Stimulated activated CD4-positive, alpha-beta T cell treated with anti-CD3 and anti-CD28 coated beads, Interleukin-15, amount 100 ng/mL, for 1 hour (primary cell): ENCODE measurements at places on chromosomes 2 and 18.
A peak's percentile ranks its signal among the peaks of the same experiment; 100 is the strongest.

- no peak for DNase-seq
These were observed at the start of gene IRS1 for GRCh38 chr2:226799211-226799975. Gene IRS1, minus strand, starts transcription at chr2:226799820. Its CDS starts 1,082 bp downstream, at chr2:226798738.

- no peak for DNase-seq
These were observed 375.3 kb upstream of the KLHL29 start for GRCh38 chr2:23009545-23010149.

- no peak for DNase-seq
These were observed 317.6 kb downstream of the CTNNA2 start for GRCh38 chr2:79830501-79830900.

DNA sequence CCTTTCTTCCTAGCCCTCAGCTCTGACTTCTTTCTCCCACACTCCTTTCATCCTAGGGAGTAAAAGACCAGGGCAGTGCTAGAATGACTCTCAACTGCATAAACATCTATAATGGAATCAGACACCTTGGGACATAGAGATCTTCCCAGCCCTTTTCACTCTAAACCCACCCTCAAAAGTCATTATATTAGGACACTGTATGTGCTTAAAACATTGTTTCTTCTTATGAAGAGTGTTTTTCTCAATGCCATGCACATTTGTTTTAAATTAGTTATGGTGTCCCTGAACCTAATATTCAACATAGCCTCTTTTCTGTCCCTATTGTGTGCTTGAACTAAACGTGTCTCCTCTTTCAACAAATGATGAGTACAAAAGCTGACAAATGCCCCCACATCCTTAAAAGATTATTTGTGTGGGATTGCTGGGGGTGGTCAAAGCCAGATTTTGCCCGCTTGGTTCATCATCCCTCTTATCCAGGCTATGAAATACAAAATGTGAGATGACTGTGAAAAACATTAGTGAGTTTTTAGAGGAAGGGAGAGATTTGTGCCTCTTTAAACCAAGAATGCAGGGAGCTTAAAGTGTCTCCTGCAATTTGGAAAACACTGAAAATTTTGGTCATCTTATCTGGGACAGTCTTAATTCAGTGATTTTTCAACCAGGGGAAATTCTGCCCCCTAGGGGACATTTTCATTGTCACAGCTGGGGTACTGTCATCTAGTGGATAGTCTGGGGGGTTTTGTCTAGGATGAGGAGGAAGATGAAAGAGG, 29.0 kb downstream of the SERPINB5 start:
- DNase-seq = no peak

DNA sequence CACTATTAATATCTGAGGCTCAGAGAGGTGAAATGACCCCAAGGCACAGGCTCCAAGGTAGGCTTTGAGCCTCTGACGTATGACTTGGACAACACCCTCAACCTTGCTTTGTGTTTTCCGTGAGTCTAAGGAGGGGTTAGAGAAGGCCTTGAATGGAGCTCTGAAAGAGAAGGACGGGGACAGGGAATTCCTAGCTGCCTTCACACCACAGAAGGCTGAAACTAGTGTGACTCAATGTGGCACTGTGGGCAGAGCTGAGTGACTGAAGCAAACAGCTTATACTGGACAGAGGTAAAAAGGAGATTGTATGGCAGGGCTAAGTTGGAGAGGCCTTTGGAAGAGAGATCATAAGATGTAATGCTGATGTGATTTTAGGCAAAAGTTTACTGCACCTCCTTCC, 3.5 kb upstream of the NCK2 start:
- DNase-seq = no peak

DNA sequence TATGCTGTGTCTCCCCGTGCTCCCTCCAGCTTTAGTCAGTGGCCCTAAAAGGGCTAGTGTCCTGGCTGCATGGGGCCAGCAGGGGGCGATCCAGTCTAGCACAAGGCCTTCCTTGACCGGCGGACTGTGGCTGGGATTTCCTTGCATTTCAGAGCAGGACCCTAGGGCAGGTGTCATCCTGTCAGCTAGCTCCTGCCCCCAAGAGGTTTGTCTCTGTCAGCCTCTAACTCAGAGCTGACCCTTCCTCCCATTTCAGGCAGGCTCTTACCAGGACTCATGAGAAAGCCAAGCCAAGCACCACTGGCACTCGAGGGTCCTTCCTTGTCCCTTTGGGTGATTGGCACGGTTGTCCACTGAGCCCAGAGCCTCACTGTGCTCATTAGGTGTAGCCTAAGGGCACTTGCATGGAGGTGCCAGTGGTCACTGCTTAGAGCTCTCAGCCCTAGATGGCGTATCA, 140.3 kb downstream of the RPIA start:
- no peak for DNase-seq

DNA sequence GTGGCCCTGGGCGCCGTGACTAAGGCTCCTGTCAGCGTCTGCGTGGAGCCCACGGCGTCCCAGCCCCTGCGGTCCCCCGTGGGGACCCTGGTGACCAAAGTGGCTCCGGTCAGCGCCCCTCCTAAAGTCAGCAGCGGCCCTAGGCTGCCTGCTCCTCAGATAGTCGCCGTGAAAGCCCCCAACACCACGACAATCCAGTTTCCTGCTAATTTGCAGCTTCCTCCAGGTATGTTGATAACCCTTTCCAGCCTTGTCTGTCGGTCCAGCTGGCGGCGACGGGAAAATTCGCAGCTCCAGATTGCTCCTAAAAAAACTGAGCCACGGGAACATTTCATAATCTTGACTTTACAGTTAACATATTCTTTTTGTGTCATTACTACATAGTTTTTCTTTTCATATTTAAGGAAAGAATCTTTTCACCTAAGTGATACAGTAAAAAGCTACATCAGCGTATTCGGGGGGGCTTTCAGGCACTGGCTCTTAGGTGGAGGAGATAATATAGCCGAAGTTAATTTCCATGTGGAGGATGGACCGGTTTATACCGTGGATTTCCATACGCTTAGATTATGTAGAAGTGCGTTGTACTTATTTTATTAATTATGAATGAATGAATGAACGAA, 916 bp downstream of the TAF4B start:
- no peak for DNase-seq

GRCh38 chr2:229980431-229981184, 58.3 kb downstream of the FBXO36 start:
- DNase-seq = no peak

GRCh38 chr2:183123959-183124221, 353 bp upstream of the NUP35 start:
- no peak for DNase-seq

DNA sequence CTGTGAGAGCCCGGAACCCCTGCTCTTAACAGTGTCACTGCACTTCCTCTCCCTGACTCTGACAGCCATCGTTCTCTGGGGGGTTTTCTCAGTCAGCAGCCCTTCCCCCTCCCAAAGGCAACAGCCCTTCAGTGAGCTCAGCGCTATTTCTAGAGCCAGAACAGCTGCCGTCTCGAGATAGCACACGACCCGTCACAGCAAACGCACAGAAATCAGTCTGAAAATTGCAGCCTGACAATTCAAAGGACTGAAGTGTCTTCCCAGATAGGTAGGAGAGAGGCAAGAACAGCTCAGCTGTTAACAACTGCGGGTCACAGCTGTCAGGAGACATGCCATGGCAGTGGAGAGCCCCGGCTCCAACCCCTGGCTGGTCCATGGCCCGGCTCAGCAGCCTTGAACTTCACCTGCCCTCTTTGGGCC, 45.4 kb downstream of the ST8SIA5 start:
- no peak for DNase-seq

DNA sequence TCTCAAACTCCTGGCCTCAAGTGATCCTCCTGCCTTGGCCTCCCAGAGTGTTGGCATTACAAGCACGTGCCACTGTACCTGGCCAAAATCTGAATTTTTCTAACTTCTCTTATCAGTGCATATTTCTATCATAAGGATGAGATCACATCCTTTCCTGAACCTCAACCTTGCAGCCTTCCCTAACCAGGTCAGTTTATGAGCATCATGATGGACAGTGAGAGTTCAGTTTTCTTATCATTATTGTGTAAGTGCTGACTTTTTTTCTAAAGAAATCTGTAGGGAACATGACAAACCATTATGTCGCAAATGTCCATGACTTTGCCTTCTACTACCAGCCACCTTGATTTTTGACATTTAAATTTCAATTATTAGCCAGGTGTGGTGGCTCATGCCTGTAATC, 31.5 kb downstream of the MRPL33 start:
- no peak for DNase-seq

DNA sequence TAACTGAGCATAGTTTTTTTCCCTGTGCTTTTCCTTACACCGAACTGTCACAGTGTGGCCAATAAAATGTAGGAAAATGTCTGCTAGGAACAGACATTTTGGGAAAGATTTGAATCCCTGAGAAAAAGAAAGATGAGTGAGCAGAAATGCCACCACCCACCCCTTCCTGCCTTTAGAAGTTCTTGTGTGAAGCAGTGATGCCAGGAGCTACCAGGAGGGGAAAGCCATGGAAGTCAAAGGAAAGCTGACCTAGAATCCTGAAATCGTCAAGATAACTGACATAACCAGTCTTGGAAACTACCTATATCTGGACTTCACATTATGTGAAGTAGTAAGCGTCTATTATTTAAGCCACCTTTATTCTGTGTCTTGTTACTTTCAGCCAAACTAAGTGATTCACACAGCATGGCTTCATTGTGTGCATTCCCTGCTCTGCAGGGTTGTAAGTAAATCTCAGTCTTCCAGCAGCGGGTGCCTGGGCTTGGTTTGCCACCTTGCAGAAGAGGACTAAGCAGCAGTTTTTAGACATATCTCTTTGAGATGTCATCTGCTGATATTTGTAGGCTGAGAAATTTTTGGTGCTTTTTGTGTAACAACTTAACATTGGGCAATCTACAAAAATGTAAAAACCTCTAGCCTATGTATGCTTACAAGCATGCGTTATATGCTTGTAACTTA, 11.2 kb upstream of the SPRED2 start:
- no peak for DNase-seq

- DNase-seq = no peak
These were observed 254.0 kb upstream of the RBMS1 start for GRCh38 chr2:160747501-160748170.

GRCh38 chr2:24164416-24164973, 10.4 kb upstream of the FAM228A start:
- peak; percentile 11 for DNase-seq

DNA sequence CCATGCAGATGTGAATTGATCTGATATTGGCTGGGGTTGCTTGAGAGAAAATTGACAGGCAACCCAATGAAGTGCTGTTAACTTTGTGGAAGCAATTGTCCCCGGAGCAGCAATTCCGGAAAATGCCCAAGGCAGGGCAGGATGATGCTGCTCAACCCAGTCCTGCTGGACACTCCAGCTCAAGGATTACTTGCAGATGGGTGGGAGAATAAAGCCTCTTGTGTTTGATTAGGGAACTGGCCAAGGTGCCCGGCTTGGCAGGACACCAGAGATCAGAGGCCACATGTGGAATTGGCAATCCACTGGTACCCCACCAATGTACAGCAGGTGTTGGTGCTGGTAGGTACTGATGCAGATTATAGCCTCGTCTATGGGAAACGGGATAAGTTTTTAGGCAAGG, 12.3 kb upstream of the C2orf42 start:
- no peak for DNase-seq

DNA sequence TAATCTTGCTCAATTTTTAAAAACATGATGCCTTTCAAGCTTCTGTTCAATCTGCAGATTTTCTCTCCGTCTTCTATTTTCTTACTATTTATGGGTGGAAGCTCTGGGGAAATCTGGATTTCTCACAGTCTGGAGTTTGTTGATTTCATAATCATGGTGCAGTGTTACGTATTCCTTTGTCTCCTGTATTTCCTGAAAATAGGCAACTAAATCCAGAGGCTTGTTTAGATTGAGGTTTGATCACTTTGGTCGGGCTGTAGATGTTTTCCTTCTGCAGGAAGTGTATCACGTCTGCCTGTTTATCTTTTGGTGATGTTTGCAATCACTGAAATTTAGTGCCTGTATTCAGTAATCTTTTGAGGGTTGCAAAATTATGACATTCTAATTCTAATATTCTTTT, 487.7 kb downstream of the LRRTM4 start:
- DNase-seq = no peak

GRCh38 chr2:28165087-28165635, 227.5 kb upstream of the FOSL2 start:
- no peak for DNase-seq

DNA sequence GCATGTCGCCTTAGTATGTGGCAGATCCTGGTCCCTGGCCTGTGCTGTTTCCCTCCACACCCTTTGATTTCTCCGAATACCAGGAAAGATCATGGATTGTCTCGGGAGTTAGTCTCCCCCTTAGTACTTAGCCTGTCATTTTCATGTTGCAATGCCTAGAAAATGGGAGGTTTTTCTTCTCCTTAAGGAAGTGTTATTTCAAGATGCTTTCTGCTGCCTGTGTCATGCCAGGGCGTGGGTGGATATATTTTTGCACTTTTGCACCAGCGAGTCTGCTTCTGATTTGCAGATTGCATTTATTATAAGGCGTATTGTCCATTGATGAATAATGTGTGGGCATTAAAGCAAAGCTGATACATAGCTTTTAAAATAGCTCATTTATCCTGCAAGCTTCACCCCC, 223.5 kb downstream of the NEDD4L start:
- DNase-seq = no peak

GRCh38 chr2:10079870-10080535, at the start of gene CYS1:
Gene CYS1, minus strand, starts transcription at chr2:10080411. Its CDS starts 188 bp downstream, at chr2:10080223.
- no peak for DNase-seq

- DNase-seq = no peak
These were observed 52.6 kb downstream of the VRK2 start for GRCh38 chr2:58099096-58099769.

DNA sequence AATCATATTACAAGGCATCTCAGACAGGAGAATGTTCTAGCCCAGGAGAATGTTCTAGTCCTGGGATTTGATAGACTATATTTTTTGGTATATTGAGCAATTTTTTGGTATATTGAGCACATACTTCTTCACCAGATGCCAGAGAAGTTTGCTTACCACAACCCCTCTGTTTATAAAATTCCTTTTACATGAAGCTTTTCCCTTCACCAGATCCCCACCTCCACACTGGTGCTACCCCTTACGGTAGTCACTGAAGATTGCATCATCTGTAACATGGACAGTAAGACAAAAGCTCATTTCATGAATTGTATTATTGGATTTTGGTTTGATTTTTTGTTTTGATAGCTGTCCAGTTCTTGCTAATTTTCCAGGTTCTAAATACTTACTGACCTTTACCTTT, 7.2 kb upstream of the HNMT start:
- no peak for DNase-seq

GRCh38 chr2:46097714-46098480, 199.3 kb upstream of the EPAS1 start:
- no peak for DNase-seq
